Kasumi-1 (cell line): ENCODE measurements at places on chromosomes 1 and 21.

DNA sequence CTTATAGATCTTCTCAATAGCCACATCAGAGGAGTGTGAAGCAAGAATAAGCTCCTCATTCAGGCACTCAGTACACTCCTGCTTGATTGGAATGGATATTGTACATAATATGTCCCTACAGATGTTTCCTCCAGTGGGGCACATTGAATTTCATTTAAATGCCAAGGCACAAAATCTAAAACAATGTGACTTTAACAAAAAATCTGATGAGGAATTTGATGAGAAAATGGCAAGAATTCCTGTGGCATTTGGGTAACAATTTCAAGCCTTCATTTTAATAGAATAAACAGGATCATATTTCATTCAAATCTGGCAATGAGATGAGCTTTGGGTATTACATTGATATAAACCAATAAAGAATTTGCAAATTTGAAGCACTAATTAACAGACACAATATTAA, 307.7 kb upstream of the PKN2 start:
- no peak for DNase-seq

DNA sequence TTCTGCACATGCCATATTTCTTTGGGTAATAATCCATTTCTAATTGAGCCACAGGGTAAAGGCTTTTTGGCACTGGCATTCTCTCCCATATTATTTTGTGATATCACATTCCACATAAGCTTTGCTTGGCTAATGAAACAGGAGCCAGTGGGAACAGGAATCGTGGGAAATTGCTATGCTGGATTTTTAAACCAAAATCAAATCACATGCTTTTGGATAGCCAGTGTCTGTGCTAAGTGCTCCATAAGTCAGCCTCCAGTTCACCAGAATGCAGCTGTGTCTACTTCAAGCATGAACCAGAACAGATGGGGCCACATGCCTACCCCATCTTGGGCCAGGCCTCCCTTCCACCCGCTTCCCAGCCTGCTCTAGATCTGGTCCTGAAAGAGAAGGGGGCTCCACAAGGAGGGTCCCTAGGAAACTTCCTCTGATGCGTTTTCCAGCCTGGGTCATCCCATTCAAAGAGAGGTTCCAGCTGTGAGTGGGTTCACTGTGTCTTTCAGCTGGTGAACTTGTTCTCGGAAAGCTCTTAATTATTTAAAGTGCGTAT, 131.2 kb upstream of the COA6 start:
- no peak for DNase-seq

- DNase-seq: no peak
Observed at GRCh38 chr1:234067581-234068337, 163.3 kb downstream of the SLC35F3 start.

GRCh38 chr1:172897738-172898137, 153.0 kb downstream of the TNFSF18 start:
- no peak for DNase-seq

DNA sequence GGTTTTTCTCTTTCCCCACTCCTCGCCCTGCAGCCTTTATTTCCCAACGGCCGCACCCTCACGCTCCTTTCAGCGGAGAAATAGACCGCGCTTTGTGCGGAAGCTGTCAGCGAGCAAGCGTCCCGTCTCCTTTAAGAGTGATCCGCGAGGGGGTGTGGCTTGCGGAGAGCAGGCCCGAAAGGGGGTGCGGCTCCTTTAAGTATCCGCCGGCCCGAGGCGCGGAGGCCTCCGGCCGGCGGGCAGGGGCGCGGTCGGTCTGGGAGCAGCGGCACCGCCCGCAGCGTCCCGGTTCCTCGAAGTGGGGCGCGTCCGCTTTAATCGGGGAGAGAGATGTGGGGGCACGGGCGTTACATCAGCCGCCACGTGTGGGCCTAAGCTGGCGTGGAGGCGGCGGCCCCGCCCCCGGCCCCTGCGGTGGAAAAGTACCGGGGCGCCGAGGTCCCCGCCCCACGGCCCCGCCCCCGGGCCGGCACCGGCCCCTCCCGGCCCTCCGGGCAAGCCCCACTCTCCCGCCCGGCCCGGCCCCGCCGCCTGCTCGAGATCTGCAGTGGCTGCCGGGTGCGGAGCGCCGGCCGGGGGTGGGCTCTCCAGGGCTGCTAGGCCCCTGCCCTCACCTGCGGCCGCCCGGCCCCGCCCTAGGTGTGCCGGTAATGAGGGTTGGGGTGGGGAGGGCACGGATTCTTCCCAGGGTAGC, 1.2 kb downstream of the SLC6A9 start:
- DNase-seq: peak; percentile 83

DNA sequence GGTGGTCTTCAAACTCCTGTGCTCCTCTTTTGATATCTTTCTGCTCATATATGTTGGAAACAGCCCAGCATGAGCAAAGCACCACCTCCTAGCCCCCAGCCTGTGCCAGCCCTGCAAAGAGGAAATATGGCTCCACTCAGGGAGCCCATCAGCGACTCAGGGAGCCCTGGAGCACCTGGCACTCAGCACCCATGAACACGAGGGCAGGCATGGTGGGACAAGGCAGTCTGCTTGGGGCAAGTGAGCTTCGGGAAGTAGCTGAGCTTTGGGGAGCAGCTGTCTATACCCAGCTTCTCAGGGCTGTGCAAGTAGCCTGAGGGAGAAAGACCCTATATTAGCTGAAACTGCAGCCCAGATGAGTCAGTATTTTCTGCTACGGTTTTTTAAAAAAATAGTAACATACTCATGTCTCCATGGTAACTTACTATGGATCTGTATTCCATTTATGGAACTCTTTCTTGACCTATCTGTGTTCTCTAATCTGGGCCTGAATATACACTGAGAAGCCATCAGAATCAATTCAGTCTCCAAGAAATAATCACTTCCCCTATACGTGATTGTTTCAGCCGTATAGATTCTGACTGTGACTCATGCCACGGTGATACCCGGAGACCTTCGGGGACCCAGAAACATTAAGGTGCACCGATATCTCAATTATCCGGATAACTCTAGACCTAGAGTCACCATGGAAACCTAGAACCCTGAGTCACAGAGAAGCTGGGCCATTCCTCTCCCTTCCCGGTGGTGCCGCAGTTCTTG, 1.5 kb upstream of the ETS2 start:
- peak; percentile 78 for DNase-seq

- DNase-seq: no peak
Observed at GRCh38 chr1:5485436-5485835, 506.8 kb downstream of the NPHP4 start.

DNA sequence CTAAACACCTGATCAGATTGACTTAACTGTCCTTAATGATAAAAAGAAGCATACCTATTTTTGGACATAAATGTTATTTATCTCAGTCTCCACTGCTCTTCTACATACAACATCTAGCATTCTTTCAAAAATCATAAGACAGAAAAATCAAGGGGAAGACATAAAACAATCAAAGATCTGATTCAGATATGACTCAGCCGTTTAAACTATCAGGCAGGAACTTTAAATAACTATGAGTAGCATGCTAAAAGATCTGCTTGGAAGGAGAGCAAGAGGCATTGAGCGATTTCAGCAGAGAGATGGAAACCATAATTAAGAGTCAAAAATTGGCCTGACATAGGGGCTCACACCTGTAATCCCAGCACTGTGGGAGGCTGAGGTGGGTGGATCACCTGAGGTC, 27.2 kb upstream of the SLC22A15 start:
- no peak for DNase-seq

DNA sequence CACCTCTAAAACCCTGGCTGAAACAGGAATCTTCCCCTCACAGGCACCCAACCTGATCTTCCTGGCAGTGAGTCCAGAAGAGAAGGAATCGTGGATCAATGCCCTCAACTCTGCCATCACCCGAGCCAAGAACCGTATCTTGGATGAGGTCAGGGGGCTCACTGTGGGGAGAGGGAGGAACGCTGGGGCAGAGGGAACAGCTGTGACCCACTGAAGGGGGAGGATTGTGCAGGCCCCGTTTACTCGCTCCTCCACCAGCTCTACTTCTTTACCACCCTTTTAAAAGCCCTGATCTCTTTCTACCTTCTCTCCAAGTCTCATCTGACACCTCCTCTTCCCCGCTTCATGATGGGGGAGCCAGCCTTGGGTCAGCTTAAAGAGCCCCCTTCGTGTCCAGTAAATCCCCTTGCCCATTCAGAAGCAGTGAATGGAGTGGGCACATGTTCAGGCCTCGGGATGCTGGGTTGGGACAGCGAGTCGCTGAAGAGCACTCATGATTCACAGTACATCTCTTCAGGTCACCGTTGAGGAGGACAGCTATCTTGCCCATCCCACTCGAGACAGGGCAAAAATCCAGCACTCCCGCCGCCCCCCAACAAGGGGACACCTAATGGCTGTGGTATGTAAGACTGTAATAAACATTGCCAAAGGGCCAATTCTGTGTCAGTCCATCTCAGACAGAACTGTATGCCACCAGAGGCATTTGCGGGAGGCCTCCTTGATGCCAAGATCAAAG, 7.3 kb downstream of the PLEKHO1 start:
- DNase-seq: no peak

- no peak for DNase-seq
Observed at GRCh38 chr1:160402001-160402795, 1.8 kb downstream of the VANGL2 start.

DNA sequence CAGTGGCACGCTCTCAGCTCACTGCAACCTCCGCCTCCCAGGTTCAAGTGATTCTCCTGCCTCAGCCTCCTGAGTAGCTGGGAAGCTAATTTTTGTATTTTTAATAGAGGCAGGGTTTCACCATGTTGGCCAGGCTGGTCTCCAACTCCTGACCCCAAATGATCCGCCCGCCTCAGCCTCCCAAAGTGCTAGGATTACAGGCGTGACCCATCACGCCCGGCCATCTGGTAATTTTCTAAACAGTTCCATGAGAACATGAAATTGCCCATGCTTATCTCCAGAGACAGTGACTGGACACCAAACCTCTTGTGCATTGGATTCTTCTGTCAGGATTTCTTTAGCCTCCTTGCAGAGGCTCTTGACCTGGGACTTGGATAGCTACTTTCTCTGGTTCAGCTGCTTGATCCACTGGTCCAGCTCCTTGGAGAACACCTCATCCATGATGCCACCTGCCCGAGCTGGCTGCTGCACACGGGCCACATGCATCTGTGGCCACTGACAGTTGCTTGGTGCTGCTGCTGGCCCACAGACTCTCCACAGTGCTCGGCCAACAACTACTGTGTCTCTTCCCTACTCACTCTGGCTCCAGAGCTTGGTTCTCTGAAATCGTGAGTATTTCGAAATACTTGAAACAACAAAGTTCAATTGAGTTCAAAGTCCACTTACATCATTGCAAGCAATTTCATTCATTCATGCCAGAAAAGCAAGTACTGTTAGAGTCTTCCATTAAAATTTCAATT, 40.0 kb upstream of the CTPS1 start:
- DNase-seq: peak; percentile 12

GRCh38 chr21:37525810-37526209, 159.2 kb downstream of the DYRK1A start:
- no peak for DNase-seq

GRCh38 chr1:3000671-3001470, 20.4 kb upstream of the ACTRT2 start:
- no peak for DNase-seq

DNA sequence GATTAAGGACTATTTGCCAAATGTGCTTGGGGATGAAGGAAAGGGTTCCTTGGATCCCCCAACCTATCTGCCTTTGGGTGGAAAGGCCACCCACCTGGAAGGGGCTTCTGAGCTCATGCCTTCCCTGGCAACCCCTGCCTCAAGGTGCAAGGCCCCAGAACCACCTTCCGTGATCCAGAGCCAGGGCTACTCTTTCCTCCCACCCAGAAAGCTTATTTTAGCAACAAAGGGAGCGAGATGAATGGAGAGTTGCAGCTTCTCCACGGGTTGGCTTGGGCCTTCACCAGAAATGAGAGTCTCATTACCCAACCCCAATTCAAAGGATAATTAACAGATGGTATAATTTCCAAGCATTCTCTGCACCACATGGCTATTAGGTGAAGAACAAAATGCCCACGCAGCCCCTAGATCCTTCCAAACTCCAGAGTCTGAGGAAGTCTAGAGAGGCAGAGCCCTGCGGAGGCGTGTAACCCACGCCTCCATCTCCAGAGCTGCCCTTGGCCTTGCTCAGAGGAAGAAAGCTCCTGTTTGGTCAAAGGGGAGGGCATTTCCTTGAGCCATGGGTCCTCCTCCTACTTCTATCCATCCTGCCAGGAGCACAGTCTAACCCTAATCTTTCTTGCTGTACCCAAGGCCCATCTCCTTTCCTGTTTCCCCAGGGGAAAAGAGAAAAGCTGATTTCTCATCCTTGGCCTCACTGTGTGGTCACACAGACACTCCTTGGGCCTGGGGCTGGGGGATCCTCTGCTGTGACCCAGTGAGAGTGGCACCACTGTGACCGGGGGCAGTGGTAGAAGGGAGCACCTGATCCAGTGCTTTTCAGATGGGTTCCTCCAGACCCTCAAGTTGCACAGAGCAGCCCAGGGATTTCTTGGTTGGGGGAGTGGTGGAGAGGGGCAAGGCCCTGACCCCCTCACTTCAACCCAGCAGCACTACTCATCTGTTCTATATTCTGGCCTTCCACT, 1.7 kb upstream of the CELSR2 start:
- DNase-seq: no peak

DNA sequence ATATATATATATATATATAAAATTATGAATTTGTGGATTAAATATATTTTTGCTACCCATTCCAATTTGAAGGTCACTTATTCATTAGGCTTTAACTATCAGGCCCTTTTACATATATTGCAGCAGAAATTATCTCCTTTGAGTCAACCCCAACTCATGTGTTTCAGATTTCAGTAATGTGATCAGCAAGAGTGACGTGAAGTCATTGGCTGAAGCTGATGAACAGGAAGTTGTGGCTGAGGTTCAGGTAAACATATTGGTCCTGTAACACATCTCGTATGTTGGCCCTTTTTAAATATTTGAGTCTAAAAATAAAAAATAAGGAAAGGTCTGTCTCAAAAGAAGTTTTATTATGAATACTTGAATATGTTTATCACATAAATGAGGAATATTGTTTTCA, 8.5 kb downstream of the VPS45 start:
- no peak for DNase-seq
